ENCODE measurements at places on chromosomes 3 and 15.

DNA sequence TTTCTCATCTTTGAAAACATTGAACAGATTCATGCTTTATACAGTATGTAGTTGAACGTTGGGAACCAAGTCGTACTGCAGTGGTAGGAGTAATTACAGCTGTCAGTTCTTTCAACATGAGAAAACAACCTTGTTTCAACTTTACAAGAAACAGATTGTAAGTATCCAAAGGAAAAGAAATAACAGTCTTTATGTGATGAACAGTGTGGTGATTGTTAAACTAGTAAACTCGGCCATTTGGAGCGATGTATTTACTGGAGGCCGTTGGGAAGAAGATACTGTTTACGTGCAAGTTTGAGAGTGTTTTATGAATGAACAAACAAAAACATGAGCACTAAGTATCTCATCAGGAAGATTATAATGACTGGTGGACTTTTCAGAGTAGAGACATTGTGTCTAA is 48.4 kb downstream of the EPHA3 start:
- no peak for DNase-seq

GRCh38 chr3:132228923-132229322 is 88.3 kb upstream of the ACP3 start:
- DNase-seq, result no peak

DNA sequence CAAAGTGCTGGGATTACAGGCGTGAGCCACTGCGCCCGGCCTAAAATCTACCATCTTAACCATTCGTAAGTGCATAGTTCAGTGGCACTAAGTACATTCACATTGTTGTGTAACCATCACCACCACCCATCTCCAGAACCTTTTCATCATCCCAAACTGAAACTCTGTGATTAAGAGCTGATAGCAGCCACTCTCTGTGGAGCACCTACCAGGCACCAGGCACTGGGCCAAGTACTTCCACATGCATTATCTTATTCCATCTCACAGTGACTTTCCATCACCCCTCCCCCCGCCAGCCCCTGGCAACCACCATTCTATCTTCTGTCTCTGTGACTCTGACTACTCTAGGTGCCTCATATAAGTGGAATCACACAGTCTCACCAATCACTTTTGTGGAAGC is 2.3 kb upstream of the INSYN1 start:
- no peak for DNase-seq

- no peak for DNase-seq
Measured at GRCh38 chr3:177287231-177287630, 89.9 kb upstream of the TBL1XR1 start.

DNA sequence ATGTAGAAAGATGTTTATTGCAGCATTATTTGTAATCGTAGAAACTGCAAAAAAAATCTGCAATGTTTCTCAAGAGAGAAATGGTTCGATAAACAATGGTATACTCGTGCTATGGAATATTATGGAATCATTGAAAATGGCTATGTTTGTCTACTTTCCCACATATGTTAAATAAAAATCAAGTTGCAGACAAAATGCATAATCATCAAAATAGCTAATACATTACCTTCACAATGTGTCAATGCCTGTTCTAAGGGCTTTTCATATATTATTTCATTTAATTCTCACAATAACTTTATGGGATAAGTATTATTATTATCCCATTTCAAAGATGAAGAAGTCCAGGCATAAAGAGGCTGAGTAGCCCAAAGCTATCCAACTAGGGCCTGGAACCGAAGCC is 2.2 kb upstream of the EIF2B5 start:
- no peak for DNase-seq

- DNase-seq, result no peak
Measured at GRCh38 chr3:26699553-26699952, 77.0 kb downstream of the LRRC3B start.

GRCh38 chr3:23430781-23431398 is 227.8 kb downstream of the UBE2E2 start:
- no peak for DNase-seq

- no peak for DNase-seq
Measured at GRCh38 chr3:160168246-160168645, 57.0 kb upstream of the C3orf80 start.

DNA sequence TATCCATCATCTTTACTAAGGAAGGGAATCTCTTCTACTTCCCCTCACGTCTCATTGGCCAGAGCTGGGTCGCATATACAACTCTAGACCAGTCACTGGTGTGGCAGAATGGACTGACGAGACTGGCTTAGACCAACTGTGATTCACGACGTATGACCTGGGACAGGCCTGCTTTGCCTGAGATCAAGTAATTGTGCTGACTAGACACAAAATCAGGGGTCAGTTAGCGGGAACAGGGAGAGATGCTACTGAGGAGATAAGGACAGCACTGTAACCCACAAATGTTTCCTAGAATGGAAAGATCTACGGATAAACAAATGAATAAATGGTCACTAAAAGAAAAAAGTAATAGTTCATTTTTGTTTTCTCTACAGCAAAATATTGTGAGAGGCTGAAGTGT is 308.3 kb downstream of the MAGI1 start:
- no peak for DNase-seq

GRCh38 chr3:12766541-12766940 is 7.5 kb upstream of the TMEM40 start:
- no peak for DNase-seq

GRCh38 chr3:37290551-37290950 is 116.2 kb upstream of the LRRFIP2 start:
- DNase-seq, result no peak

DNA sequence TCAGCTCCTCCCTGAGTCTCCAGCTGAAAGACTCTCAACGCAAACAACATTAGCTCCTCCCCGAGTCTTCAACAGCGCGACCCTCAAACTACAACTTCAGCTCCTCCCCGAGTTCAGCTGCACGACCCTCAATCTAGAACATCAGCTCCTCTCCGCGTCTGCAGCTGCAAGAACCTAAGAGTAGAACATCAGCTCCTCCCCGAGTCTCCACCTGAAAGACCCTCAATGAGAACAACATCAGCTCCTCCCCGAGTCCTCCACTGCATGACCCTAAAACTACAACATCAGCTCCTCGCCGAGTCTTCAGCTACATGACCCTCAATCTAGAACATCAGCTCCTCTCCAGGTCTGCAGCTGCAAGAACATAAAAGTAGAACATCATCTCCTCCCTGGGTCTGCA is 78.3 kb downstream of the TFRC start:
- DNase-seq, result no peak

DNA sequence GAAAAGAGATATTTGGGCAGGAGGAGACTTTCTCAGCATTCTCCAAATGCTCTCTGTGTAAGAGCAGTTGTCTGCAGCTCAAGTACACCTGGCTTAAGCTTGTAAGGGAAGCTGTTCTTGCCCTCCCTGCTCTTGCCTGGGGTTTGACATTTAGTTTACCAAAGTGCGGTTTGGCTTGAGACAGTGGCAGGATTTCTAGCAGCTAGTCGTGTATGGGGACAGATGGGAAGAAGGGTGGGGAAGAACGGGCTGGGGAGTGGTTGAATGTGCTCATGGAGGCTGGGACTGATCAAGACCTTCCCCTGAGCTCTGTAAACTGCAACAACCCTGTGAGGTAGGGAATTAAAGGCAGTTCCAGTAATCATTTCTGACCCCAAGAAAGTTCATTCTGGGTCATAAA is 39.8 kb downstream of the SQOR start:
- no peak for DNase-seq

DNA sequence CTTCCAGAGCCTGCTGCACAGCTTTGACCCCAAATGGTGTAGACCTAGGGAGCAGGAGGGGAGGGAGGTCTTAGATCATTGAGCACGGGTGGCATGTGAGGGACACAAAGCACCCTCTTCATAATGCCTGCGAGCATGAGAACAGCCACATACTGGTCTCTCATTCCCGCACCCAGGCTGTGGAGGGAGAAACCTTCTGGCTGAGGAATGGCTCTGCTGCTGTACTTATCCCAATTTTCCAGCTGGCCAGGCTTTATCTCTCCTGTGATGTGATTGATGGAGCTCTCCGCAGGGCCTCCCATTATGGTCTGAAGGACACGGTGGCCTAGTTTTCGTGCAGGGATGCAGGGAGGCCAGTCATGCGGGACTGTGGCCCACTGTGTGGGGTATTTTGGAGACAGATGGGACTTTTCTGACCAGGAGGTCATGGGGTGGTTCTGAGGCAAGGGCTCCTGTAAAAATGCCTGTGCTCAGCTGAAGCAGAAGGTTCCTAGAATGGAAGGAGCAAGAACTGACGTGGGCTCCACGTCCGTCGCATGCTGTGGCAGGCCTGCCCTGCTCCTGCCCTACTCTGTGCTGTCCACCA is 251.5 kb downstream of the PLCL2 start:
- DNase-seq, result no peak

- no peak for DNase-seq
Measured at GRCh38 chr15:57761562-57761961, 55.0 kb downstream of the POLR2M start.

- no peak for DNase-seq
Measured at GRCh38 chr3:68447885-68448284, 484.5 kb downstream of the TAFA4 start.

- no peak for DNase-seq
Measured at GRCh38 chr3:161354554-161354953, 16.8 kb downstream of the SPTSSB start.

- no peak for DNase-seq
Measured at GRCh38 chr3:157148196-157148889, 11.6 kb downstream of the CCNL1 start.

- DNase-seq, result no peak
Measured at GRCh38 chr3:37466660-37467359, 292.4 kb upstream of the LRRFIP2 start.

DNA sequence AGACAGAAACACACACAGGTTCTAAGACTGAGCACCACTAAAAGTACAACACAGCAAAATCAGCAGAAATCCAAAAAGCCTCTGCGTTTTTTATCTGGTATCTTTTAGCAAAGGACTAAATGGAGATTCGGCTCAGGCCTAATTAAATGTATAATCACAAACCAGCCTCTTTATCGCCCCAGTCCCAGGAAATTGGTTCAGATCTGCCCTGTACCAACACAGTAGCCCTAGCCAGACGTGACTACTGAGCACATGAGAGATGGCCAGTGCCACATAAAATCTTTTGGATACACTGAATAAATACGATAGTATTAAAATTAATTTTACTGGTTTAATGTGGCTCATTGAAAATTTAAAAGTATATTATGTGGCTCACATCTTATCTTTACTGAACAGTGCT is 19.7 kb downstream of the TBC1D2B start:
- DNase-seq, result no peak

DNA sequence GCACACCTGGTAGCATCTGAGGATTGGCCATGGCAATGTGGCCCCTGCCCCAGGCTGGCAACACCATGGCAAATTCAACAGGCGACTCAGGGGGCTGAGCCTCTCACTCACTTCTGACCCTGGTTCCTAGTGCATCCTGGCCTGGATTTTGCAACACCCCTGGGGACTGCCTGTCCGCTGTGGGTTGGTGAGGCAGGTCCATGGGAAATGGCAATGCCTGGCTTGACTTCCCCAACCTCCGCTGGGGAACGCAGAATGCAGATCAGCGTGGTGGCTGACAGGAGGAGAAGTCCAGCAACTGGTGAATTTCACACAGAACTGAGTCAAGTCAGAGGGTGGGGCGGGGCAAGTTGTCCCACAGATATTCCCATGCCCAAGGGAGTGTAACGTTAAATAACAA is 3.9 kb upstream of the PSTPIP1 start:
- no peak for DNase-seq

Data from hypothalamus (tissue), 51 donors.